G401 (cell line): ENCODE measurements at places on chromosomes 2 and 18.

DNA sequence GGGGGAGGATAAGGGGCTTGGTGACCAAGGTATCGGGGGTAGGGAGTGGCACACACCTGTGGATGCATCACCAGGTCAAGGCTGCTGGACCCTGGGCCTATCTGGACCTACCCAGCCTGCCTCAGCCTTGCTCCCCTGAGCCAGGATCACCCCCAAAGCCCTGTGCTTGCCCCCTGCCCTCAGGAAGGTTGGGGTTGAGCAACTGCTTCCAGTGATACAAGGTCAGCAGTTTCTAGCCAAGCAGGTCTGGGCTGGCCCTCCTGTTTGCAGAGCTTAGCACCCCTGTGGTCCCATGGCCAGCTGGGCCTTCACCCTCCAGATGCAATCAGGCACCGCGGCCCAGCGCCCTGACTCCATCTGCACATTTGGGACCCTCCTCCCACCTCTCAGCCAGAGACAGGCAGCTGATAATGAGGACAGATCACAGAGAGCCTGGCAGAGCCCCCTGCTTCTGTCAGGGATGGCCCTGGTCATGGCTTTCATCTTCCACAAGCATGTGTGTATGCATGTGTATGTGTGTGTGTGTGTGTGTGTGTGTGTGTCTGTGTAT, 154.6 kb downstream of the TFCP2L1 start:
- no peak for DNase-seq

DNA sequence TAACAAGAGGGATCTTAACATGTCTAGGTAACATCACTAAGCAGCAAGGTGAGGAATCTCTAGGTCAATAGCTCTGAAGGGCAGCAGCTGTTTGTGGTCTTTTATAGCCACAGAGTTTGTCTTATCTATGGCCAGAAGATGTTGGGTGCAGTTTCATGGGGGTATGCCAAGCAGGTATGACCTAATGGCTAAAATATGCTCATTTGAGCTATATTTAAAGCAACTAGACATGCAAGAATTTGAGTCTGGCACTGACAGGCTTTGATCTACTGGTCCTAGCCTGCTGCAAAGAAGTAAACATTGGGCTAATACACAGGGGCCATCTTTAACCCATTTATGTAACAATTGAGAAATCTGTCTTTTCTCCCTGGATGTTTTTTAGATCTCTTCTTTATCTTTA, 13.9 kb upstream of the UGP2 start:
- no peak for DNase-seq

GRCh38 chr2:62631160-62632085, 74.1 kb upstream of the EHBP1 start:
- no peak for DNase-seq

DNA sequence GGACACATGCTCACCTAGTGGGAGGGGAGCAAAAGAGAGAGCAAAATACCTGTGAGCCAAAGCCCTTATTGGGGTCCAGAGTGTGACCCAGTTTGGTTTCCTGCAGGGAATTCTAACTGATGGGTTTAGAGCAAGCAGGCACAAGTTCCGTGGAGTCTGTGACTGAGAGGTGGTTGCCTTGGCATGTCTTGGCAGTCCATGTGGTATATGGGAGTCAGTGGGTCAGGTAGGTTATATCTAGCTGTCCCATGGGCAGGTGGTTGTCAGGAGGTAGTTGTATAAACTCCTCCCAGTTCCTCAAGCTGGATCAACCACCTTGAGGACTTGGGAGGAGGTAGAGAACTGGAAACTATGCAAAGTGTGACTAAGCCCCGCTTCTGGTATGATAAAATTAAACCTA, 452.8 kb upstream of the VWC2L start:
- DNase-seq: no peak

- DNase-seq: no peak
Measured at GRCh38 chr2:152479282-152479681, 144.3 kb downstream of the FMNL2 start.

DNA sequence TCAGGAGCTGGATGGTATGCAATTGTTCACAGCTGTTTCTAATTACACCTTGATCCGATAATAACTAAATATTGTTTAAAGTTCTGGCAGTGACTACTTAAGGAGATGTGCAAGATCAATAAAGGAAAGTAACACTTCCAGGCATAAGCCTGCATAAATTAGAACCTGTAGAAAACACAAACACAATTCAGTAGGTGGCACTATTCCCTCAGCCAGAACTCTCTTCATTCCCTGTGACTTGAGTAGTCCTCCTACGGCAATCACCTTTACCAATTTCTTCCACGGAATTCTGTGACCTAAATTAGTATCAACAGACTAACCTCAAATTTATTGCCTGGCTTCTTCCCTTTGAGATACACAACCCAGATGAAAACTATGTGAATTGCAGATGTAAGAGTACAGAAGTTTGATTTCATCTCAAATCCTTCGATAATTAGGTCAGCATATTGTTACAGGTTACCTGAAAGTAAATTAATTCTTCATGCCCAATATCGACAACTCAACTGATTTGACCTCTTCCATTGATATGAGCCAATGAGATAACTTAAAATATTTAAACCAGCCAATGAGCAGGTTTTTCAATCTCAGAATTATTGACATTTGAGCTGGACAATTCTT, 137.8 kb downstream of the PID1 start:
- peak; percentile 55 for DNase-seq

- no peak for DNase-seq
Measured at GRCh38 chr2:1747065-1747941, 3.0 kb upstream of the PXDN start.

GRCh38 chr2:50207881-50208280, 824.1 kb downstream of the NRXN1 start:
- peak; percentile 82 for DNase-seq

DNA sequence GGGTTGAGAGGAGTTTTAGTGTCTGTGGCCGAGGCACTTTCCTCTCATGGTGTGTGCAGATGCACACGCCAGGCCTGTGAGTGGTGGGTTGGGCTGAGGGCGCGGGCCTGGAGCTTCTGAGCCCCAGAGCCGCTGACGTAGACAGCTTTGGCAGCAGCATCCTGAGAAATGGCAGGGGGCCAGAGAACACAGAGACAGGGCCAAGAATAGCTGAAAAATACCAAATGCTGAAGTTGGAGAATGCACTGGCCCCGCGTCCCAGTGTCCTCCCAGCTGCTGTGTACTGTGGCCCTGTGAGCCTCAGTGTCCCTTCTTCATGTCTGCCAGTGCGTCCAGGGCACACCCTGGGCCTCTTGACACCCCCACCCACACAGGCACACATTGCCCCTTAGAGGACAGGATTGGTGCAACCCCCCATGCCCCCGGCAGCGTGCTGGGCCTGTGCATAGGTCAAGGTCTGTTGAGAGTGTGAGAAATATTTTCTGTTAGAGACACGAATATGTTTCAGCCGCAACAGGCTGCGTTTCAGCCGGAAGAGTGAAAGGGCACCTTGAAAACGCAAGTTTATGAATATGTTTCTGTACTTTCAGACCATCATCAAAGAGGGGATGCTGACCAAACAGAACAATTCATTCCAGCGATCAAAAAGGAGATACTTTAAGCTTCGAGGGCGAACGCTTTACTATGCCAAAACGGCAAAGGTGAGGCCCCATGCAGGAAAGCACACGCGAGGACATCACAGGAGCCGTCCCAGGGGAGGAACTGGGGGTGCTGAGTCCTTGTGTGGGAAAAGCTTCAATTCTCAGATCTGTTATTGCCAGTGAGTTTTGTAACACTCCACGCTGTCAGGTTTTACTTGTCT, 33.6 kb downstream of the DGKD start:
- DNase-seq: peak; percentile 94

DNA sequence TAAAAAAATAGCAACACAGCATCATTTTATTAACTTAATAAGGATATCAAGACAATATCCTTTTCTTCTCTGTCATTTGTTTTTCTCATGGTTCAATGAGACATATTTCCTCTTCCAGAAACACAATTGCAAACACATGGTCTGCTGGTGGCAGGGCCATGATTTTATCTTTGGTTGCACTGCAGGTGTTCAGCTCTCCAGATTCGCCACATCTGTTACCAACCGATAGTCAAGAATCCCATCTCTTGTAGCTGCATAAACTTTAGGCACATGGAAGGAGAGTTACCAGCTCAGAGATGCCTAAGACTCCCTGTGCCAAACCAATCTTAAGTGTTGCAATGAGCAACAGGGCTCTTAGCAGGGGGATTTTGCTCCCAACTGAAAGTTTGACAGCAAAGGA, 1303.2 kb upstream of the CELF4 start:
- no peak for DNase-seq

DNA sequence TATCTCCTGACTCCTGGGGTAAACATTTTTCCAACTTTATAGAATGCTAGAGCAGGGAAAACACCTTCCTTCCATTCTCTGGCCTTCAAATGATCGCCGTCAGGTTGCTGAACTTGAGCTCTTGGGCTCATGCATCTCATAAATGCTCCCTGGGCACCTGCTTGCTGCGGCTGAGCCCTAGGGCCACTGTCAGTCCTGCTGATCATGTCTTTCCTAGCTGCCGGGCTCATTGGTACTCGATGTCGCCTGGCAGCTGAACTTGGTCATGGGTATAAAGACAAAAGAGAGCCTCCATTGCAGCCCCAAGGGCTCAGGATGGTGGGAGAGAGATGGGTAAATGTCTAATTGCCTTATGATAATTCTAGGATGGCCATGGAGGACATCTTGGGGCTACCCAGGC, 80.6 kb downstream of the HS1BP3 start:
- DNase-seq: no peak

DNA sequence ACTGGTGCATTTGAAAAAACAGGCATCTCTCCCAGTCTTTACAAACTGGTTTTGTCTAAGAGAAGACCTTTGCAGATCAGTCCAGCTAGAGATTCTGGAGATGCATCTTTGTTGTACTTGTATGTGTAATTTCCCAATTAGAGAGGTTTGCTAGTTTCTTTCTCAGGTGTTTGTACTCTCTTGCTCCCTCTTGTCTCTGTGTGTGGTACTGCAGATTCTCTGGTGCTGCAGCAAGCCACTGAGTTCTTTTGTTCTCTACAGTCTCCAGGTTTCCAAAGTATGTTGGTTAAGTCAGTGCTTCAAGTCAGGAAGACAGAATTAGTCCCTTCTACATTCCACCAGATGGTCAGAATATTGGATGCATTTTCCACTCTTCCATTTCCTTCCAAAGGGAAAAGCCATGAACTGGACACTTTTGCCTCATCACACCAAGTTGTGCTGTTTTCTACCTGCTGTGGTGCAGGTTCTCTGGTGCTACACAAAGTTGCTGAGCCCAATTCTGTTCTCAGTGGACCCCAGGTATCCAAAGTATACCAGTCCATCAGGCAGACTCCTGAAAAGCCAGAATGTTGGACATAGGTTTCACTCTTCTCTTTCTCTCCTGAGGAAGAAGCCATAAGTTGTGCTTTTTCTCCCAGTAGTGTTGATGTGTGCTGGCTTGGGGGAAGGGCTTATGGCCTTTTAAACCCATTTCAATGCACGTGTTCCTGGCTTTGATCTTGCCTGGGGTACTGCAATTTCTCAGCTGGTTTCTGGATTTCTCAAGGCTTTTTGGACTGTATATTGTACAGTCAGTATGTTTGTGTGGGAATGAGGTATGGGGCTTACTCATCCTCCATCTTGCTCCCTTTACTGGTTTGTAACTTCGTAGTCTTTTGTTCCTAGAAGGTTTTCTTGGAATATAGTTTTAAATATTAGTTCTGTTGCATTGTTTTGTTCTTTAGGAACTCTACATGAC, 29.8 kb downstream of the EPC2 start:
- DNase-seq: no peak

- no peak for DNase-seq
Measured at GRCh38 chr2:50443288-50443687, 588.6 kb downstream of the NRXN1 start.

DNA sequence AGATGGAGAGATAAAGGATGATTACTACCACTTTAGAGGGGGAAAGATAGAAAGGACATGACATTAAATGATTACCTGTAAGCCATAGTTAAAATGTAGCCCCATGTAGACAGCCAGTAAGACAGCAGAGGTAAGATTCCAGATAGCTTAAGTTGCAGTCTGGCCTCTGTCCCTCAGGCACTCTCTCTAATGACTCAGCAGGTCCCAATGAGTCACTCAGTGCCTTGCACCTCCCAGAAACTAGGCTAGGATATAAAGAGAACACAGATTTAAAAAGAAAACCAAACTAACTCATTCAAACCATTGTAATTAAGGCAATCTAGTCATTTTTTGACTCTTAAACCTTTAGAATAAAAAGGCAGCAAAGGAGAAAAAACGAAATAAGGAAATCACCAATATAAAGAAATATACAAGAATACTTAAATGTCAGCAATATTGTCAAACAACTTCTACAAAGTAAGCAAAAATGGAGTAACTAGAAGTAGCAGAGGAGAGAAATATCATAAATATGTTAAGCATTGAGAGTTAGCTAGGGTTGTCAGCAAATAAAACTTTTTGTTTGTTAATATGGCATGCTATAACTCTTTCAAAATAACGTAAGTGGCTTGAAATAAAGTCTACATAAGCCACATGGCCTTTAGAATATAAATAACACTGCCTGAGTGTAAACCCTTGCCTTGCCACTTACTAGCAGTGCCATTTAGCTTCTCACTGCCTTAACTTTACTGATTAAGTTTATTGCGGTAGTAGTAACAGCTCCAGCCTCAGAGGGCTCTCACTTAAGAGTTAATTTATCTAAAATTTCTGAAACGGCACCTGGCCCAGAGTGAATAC, 48.5 kb downstream of the SOCS6 start:
- DNase-seq: no peak

DNA sequence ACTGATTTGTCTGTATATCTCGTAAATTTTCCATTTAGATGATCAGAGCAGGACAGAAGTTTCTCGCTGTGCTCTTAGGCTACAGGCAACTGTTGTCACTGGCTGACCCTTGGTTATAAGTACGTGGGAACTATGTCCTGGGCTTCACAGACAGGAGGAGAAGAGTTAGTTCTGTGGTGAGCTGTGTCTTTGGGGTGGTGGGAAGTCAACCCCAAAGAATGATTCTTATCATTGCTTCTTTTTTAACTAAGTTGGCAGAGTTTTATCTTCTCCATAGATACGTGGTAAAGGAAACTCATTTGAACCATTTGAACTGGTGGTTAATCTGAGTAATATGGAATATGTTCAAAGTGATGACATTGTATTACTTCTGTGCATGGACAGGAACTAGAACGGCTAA, 230.6 kb upstream of the EPAS1 start:
- no peak for DNase-seq

GRCh38 chr2:211846036-211846400, 692.6 kb downstream of the ERBB4 start:
- DNase-seq: no peak

DNA sequence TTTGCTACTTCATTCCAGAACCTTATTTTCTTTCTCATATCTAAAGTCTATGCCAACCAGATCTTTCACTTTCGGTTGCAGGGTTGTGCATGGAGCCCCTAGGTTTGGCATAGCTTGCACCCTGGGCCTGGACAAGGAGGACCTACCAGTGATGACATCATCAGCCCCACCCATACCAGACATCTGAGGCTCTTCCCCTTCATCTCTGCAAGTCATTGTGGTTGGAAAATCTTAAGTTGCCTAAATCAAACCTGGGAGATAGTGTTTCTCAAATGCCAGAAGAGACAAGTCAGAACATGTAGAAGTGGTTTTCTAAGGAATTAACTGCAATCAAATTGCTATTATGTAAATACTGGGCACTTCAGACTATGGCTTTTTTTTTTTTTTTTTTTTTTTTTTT, 363.3 kb downstream of the ZNF516 start:
- DNase-seq: no peak

GRCh38 chr2:237508361-237508760, 21.3 kb downstream of the MLPH start:
- DNase-seq: no peak
